ENCODE measurements at places on chromosomes 3 and 15.

GRCh38 chr3:23620638-23621015 lies 185.1 kb upstream of the UBE2E1 start:
- DNase-seq, result no peak

- DNase-seq, result no peak
These were observed 92.2 kb downstream of the NFKBIZ start for GRCh38 chr3:101941318-101942040.

- no peak for DNase-seq
These were observed 216.5 kb downstream of the ZNF385D start for GRCh38 chr3:21534462-21534861.

DNA sequence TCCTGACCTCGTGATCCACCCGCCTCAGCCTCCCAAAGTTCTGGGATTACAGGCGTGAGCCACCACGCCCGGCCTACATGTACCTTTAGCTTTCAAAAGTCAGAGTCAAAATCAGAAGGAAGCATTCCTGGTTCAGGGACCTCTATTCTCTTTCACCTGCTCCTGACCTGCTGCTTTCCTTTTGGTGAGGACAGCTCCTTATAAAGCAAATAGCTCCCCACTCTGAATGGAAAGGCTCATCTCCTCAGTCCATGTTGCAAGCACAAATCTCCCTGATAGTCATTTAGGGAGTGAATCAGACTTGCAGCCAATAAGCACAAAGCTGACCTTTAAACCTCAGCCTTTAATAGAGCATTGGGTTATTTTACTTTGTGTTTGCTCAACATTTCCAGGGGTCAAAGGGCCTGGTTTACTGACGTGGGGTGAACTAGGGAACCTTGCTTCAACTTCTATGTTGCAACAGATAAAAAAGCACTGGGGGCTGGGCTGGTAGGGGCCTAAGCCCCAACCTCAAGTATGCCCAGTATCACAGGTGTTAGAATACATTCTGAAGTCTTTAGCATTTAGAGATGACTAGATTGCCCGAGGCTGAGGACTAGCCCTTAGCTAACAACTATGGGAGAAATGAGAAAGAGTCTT lies 43.1 kb downstream of the THRB start:
- DNase-seq, result no peak

GRCh38 chr3:38823186-38823585 lies 7.2 kb upstream of the SCN10A start:
- DNase-seq, result no peak

- no peak for DNase-seq
These were observed 107.0 kb downstream of the GREM1 start for GRCh38 chr15:32824777-32825176.

DNA sequence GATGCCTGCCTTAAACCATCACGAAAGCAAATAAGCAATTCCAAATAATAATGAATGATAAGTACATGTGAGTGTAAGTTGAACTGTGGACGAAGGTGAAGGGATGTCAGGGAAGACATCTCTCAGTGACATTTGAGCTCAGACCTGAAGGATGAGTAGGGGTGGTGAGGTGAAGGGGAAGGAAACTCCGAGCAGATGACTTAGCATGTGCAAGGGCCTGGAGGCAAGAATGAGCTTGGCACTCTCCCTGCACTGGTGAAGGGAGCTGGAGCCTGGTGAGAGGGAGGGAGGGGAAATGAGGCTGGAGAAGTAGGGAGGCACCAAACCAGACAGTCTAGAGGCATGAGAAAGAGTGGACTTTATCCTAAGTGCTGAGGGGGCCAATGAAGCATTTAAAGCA lies 84.3 kb downstream of the MTHFS start:
- no peak for DNase-seq
